ENCODE measurements at places on chromosomes 4 and X.

DNA sequence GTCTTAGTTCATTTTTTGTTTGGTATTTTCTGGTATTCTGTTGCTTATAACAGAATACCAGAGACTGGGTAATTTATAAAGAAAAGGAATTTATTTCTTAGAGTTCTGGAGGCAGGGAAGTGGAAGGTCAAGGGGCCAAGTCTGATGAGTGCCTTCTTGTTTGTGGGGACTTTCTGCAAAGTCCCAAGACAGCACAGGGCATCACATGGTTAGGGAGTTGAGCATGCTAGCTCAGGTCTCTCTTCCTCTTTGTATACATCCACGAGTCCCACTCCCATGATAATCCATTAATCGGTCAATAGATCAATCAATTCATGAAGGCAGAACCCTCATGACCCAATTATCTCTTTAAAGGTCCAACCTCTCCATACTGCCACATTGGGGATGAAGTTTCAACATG, 31.1 kb downstream of the IL13RA1 start:
- DNase-seq, result no peak

DNA sequence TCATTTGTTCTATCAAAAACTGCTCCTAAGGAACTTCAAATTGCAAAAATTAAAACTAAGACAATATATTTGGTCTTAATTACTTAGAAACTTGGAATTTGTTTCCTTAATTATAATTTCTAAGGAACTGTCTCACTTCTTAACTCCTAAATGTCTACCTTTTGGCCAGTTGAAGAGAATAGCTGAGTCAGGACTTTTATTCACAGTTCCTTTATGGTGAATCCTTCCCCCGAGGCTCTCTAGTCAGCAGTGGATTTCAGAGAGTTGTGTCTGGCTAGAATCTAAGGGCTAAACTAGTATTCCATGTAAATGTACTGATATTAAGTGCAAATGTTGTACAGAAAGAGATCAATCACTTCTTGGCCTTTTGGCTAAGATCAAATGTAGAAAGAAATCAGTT, 69.3 kb downstream of the AMMECR1 start:
- no peak for DNase-seq

DNA sequence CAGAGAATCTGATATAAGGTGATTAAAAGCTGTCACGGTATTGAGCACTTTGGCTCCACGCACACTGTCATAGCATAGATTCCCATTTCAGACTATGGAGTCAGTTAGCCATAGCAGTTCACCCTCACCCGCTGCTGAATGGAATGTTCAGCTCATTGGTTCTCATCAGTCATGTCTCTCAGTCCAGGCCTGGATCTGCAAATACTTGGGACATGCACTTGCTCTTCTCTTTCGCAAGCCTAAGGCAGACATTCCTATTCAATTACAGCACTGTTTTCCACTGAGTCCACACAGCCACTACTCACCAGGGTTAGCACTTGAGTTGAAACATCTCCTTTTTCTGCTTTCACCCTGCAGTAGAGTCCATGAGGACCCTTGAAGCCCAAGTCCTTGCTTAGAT, 30.6 kb upstream of the SCML1 start:
- no peak for DNase-seq

GRCh38 chrX:125947501-125947900, 218.6 kb downstream of the DCAF12L2 start:
- no peak for DNase-seq
